ENCODE measurements at places on chromosomes 7 and 10. TPM values are rescaled to one million over a fixed set of nuclear protein-coding genes. Genes with fewer than 3 reads are reported as not detected.

The CC2D2B gene
- total RNA-seq, result 0.72 TPM

The DYNC1I1 gene
- total RNA-seq, result 0.32 TPM

The EPHA1 gene
- total RNA-seq, result 0.21 TPM

The OR2A42 gene
- total RNA-seq, result not detected

The SEMA3C gene
- 0.19 TPM for total RNA-seq

The IFIT3 gene
- 38.9 TPM for total RNA-seq

The FAM25A gene
- not detected for total RNA-seq

The ZNF479 gene
- total RNA-seq, result not detected
